ENCODE measurements at places on chromosomes 1 and 21.

DNA sequence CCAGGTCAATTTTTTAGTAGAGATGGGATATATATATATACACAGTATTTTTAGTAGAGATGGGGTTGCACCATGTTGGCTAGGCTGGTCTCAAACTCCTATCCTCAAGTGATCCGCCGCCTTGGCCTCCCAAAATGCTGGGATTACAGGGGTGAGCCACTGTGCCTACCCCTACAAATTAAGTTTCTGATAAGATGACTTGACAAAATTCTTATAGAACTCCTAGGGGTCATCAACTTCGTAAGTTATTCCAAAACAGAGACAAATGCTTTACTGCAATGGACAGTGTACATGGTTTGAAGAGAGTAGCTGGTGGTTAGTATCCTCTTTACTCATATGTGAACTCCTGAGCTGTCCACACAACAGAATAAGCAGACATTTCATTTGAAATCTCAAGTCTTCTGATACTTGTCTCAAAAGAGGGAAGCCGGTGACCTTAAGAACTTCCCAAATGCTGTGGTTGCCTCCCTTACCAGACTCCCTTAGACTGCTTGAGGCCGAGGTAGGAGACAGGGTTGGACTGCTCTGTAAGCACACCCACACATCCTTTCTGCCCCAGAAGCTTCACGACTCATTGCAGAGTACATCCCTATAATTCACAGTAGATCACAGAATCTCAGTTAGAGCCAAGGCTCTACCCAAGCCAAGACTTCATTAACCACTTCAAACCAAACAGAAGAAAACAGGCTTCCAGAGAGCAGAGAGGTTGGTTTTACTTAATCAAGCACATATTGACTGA is 244.1 kb upstream of the IRF2BP2 start:
- DNase-seq: no peak

- no peak for DNase-seq
Observed at GRCh38 chr1:103525114-103525606, 339 bp upstream of the RNPC3 start.

GRCh38 chr1:169196161-169196560 is 89.7 kb downstream of the ATP1B1 start:
- DNase-seq: no peak

DNA sequence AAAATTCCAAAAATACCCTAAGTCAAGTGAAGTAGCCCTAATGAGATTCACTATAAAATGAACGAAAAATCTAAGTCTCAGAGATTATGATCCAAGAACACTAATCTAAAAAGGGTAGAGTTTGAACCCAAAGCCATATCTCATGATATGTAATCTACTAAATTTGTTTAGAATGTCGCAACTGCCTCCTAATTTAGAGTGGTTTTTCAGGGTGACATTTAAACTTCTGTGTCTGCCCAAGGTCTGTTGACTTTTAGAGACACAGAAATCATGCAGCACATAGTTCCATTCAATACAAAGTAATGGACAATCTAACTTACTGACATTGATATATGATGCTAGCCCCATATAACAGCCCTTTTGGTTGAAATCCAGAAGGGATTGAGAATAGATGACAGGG is 28.9 kb downstream of the FMO3 start:
- no peak for DNase-seq

GRCh38 chr1:36123356-36123755 is 1.7 kb downstream of the COL8A2 start:
- DNase-seq: no peak

DNA sequence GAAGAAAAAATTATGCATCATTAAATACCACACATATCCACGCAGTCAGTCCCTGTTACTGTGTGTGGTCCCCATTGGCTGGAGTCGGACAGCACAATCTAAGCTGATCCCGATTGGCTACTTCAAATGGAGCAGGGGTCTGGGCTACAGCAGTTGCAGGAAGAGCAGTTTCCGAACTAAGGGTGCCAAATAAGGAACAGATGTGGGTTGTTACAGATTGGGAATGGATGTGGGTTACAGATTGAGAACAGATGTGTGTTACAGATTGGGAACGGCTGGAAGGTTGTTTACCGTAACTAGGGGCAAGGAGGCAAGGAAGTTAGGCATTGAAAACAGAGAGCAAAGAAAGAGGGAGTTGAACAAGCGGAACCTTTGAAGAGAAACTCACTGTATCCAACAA is 19.9 kb downstream of the OR2L13 start:
- DNase-seq: no peak

DNA sequence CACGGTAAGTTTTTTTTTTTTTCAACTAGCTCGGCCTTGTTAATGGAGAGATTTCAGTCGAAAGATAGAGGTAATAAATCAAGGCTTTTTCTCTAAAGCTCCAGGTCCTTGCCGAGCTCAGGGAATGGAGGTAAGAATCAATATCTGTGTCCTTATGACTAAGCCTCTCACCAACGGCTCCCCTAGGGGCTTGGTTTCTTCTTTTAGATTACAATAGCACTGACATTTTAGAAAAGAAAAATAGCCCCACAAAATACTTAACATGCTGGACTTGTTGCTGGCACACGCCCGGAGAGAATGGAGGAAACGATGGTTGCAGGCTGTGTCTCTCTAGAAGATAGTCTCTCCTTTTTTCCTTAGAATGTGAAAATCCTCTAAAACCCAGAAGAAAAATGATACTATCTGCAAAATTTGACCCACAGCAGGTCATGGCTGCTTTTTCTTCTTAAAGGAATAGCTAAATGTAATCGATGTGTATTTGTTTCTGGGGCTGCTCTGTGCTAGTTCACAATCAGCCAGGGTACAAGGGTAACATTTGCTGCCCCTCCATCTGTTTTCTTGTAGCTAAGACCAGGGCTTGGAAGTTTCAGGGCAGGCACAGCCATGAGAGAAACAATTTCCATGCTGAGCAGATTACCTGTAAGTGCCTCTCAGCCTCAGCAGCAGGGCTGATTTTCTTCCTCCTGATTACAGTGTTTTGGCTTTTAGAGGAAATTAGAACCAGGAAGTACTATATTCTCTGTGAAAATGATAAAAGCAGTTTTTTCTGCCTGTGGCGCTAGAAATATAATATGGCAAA is 86.2 kb upstream of the GNG12 start:
- no peak for DNase-seq

DNA sequence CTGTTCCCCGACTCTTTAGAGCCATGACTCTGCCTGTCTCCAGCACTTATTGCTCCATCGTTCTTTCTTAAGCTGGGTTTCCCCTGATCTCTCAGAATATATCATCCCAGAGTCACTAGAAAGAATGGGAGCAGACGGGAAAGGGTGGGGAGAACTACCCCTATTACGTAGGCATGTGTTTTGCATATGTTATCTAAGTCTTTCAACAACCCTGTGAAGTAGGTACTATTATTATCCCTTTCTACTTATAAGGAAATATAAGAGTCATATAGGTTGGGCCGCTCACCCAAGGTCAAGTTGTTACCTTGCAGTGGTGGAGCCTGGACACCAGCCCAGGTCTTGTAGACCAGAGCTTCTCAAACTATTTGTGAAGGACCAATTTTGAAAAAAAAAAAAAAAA is 38.7 kb downstream of the ELF3 start:
- no peak for DNase-seq

DNA sequence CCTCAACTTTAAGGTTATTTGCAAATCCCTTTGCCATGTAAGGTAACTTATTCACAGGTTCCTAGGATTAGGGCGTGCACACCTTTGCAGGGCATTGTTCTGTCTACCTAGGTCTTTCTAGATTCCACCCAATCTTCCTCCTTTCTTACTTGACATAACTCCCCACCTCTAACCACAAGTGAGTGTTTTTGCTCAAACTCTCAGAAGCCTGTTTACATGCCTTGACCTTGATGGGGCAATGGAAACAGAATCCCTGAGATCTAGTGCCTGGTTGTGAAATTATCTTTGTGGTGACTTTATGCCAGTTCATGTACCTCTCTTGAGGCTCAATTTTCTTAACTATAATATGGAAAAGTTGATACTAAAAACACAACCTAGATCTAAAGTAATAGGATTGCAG is 296.6 kb downstream of the TTLL7 start:
- DNase-seq: no peak

DNA sequence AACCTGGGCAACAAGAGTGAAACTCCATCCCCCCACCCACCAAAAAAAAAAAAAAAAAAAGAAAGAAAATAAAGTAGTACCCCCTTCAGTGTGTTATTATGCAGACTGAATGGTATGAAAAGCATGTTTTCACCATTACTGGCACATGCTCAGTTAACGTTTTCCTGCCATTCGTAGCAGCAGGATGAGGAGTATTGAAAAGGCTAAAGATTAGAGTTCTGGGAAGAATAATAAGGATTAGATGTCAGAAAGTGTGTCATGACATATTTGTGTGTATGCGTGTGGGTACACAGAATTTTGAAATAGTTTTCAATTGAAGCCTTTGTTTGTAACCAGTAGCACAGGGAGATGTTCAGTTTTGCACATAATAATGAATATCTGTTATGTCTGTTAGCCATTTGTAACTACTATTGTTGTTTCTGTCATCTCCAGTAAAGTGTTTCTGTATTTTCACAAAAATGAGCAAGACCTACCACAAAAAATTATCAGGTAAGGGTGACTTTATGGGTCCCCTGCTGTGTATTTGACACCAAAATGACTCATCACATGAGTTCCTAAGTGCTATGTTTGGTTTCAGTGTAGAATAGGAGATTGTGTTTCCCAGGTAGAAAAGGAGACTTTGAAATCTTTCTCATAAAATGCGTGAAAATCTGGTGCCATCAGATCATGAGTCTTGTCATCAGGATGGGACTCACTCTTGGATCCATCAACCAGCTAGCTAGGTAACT is 358.9 kb downstream of the DISC1 start:
- DNase-seq: no peak

- no peak for DNase-seq
Observed at GRCh38 chr1:119711804-119712341, at the start of gene PHGDH. TSS of gene PHGDH (plus strand) at chr1:119711934. CDS start at chr1:119712023, 89 bp downstream.

GRCh38 chr1:62391369-62391971 is 45.4 kb upstream of the USP1 start:
- DNase-seq: no peak

GRCh38 chr1:78070758-78071157 is 25.0 kb downstream of the GIPC2 start:
- no peak for DNase-seq

- DNase-seq: no peak
Observed at GRCh38 chr21:28922368-28922767, 70.3 kb downstream of the LTN1 start.

- DNase-seq: no peak
Observed at GRCh38 chr1:212311836-212312497, 26.8 kb downstream of the PPP2R5A start.
